A549 treated with dexamethasone at 1 μM for 4 hours (cell line): ENCODE measurements at places on chromosomes 7 and 10. TPM values are rescaled to one million over a fixed set of nuclear protein-coding genes. Genes with fewer than 3 reads are reported as not detected.

The CTAGE8 gene
- total RNA-seq, result not detected in 5 replicates

The NCF1 gene
- 0.11 to 0.43 TPM (median 0.21 TPM) in 5 replicates for total RNA-seq

The AKR1C3 gene
- total RNA-seq, result 1,052 to 1,178 TPM (median 1,142 TPM) in 5 replicates

The HOXA1 gene
- 2.6 to 3.8 TPM (median 3.6 TPM) in 5 replicates for total RNA-seq

The TDRD1 gene
- total RNA-seq, result not detected in 5 replicates
